WERI-Rb-1 (cell line): ENCODE measurements at places on chromosomes 11 and 22.

DNA sequence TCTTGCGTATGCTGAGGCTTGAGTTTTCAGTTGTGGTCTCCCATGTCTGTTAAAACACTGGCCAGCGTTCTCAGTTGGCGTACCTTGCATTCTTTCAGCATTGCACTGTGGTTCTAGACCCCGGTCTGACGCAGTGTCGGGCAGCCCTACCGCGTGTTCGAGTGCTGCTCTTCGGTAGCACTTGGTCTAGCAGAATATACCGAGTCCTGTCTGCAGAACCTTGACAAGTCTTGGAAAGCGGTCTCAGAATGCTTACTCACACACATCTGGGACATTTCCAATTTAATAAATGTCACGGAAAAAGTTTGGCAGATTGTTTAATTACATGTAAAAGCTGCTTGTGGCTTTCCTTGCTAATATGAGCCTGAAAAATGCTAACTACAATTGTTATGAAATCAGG, 32.6 kb downstream of the PPFIA1 start:
- no peak for DNase-seq

GRCh38 chr22:40030758-40031095, 36.0 kb downstream of the FAM83F start:
- no peak for DNase-seq

- DNase-seq: peak; percentile 77
Measured at GRCh38 chr22:43435851-43436811, 24.3 kb downstream of the MPPED1 start.

- DNase-seq: no peak
Measured at GRCh38 chr22:48309115-48309705, 1518.5 kb downstream of the BRD1 start.

DNA sequence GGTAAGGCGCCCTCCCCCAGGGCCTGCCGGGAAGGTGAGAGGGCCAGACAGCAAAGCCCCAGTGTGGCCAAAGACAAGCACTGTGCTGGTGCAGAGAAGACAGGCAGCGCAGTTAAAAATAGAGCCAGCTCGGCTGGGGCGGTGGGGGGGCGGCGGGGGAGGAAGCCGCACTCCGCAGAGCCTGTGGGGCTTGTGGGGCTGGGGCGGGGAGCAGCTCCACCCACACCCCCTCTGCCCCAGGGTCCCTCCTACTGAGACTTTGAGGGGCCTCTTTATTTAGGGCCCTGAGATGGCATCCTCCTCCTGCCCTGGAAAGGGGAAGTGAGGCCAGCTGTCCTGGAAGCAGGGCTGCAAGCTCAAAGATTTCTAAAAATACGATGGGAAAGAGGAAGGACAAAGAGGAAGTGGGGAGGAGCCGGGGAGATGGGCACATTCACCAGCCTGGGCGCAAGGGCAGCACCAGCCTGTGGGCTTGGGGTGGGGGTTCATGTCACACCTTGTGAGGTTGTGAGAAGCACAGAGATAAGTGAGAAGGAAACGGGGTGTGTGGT, 2.6 kb downstream of the CYTH4 start:
- DNase-seq: no peak

GRCh38 chr11:6850526-6850925, 5.0 kb downstream of the OR10A5 start:
- DNase-seq: no peak

DNA sequence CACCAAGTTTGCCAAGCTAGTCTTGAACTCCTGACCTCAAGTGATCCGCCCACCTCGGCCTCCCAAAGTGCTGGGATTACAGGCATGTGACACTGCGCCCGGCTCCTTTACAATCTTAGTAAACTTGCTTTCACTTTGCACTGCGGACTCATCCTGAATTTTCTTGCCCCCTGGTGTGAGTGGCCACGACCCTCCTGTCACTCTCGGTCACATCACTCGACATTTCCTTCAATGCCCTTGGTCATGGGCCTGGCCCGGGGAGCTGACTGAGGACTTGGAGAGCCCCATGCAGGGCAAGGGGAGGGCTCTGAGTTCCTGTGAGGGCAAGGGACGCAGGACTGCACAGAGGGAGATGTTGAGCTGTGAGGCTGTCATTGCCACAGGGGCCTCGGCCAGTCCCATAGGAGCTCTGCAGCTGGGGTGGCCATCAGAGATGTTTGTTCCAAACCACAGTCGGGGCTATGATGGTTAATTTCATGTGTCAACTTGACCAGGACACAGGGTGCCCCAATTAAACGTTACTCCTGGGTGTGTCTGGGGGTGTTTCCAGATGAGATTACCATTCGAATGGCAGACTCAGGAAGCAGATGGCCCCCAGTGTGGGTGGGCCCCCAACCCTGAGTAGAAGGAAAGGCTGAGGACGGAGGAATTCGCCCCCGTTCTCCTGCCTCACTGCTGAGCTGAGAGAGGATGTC, 21.2 kb downstream of the A4GALT start:
- DNase-seq: no peak

- DNase-seq: no peak
Measured at GRCh38 chr11:130892861-130893260, 23.4 kb downstream of the SNX19 start.

DNA sequence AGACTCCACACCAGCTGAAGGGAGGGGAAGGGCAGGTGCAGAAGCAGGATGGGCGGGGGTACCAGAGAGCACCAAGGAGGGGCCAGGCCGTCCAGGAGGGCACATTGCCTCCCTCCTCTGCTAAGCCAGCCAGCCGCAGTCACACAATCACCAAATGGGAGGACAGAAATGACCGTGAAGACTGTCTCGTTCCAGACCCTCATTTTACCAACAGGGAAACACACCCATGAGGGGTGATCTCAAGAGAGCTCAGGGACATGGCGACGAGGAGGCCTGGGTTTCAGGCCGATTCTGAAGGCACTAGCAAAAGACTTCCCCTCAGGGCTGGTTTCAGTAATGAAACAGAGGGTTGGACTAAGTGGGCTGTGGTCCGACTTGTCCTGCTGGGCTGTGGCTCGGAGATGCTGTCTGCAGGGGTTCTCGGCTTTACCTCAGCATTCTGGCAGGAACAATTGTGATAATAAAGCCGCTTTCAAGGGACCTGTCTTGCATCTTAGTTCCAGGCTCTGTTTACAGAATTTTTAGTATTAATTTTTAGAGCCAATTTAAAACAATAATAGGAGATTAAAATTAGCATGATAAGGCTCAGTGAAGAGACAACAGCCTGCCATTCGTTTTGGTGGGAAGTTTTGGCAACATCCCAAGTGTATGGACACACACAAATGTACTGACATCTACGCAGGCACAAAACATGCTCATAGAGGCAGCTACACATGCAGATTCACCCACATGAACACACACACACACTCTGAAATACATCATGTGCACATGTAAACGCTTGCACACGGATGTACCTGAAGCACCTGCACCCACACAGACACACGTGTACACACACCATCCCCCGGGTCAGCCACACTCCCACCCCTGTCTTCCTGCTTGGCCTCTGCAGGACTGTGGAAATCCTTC, 2.0 kb upstream of the B3GAT1 start:
- no peak for DNase-seq

GRCh38 chr11:4085575-4085974, 9.0 kb upstream of the RRM1 start:
- DNase-seq: no peak

- DNase-seq: no peak
Measured at GRCh38 chr11:12174477-12175143, 64.2 kb downstream of the MICAL2 start.

DNA sequence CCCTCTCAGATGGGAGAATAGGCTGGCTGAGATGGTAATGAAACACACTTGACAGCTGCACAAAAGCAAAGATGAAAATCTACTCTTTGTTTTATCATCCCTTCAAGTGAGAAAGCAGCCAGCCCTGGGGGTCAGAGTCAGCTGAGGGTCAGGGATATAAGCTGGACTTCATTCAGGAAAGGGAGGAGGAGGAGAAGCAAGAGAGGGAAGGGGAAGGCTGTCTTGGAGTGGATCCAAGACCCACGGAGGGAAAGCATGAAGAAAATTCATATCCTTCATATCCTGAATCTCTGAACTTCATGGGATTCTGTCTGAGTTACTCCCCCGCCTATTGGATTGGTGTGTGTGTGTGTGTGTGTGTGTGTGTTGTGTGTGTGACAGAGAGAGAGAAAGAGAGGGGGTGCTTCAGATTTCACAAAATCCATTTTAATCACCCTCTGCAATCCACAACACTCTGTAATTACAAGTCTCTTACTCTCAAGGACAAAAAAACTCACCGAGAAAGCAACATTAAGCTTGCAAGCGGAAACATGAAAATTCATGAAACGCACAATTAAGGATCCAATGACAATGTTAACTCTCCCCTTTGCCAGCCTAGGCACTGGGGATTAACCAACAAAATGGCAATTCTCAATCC, 327.7 kb downstream of the TENM4 start:
- no peak for DNase-seq

- DNase-seq: peak; percentile 45
Measured at GRCh38 chr11:129215506-129216245, 23.6 kb upstream of the ARHGAP32 start.

DNA sequence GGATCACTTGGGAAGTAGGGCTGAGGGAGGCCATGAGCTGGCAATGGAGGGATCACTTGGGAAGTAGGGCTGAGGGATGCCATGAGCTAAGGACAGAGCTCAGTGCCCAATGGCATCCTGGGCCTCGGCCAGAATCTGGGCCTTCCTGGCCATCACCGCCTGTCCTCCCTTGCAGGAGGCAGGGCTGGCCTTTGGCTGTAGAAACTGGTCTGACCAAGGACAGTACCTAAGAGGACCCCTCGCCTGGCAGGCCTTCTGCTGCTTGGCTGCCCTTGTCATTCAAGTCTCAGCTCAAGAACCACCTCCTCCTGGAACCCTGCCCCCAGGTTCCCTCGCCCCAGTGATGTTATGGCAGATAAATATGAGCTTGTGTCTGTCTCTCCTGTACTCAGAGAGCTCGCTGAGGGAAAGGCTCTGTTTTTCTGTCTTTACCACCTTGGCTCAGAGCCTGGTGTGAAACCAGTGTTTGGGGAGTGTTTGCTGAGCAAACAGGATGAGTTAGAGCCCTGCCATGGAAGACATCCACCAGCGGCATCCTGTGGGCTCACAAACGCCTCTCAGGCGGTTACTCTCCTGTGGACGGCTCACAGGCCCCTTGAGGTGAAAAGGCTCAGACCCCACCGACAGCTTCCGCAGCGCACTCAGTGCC, 19.3 kb upstream of the RASL10A start:
- no peak for DNase-seq

- no peak for DNase-seq
Measured at GRCh38 chr11:67279589-67280340, 9.3 kb upstream of the ANKRD13D start.

GRCh38 chr11:45684440-45684839, 19.0 kb upstream of the CHST1 start:
- no peak for DNase-seq

DNA sequence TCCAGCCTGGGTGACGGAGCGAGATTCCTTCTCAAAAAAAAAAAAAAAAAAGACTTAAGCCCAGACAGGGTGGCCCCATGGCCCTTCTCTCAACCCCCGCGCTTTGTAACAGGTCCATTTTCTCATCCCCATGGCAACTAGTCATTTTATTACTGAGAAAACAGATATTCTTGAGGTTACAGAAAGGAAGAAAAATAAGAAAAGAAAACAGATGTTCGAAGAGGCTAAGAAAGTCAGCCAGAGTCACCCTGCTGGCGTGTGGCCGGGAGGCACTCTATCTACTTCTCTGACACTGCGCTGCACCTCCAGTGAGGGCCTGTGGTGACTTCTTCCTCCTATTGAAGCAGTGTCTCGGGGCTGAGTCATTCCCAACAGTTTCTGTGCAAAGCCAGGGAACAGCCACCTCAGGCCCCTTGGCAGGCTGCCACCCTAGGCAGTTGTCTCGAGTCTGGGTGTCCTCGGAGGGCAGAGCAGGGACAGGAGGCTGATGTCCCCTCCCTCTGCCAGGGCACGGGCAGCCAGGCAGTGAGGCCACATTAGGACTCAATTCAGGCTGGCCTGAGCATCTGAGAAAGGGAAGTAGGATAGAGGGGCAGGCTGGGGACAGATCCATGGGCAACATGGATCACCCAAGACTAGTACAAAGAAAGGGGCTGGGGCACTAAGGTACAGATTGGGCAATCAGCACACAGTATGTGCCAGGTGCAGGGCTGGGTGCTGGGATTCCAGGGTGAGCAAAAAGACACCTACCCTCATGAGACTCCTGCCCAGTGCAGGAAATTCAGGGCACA, 16.4 kb upstream of the SYVN1 start:
- no peak for DNase-seq

- DNase-seq: no peak
Measured at GRCh38 chr11:119434591-119435330, 11.8 kb upstream of the THY1 start.

GRCh38 chr22:49046546-49047361, 780.9 kb downstream of the BRD1 start:
- DNase-seq: peak; percentile 94

DNA sequence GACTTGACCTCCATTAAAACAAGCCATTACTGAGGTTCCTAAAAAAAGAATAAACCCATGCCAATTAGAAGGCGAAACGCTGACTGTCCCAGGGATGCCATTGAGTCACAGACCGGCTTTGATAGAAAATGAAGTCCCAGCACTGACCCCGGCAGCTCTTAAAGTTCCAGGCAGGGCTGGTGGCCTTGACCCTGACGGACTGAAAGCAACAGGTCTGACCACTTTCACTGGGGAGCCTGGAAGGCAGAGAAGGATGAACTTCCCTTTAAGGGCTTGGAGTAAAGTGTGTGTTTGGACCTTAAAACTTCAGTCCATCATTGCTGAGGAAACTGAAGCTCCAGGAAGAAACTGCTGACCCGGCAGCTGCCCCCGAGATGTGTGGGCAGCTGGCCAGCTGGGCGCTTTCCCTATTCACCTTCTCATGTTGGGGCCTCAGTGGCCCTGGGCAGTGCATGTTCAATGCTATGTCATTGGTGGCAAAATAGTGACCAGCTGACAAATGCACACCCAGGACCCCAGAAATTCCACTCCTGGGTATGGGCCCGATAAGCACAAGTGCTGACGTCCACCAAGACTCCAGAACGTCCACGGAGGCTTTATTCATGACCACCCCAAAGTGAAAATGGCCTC, 18.9 kb upstream of the EFCAB6 start:
- DNase-seq: no peak

DNA sequence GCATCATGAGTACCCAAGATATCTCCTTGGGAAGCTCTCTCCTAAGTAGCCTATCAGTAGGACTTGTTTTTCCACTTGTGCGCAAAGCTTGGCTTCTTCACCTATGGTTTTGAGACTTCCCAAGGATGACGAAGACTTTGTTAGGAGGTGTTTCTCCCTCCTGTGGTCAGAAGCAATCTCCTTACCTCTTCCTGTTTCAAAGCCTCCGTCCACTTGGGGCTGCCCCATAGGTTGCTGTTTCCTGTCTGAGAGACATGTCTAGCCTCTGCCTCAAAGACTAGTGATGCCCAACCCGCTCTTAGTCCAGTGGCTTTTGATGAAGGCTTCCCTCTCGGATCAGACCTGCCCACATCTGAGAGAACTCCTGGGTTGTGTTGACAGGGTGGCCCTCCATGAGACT, 92.9 kb downstream of the TRAF6 start:
- no peak for DNase-seq
